Esophagus squamous epithelium (tissue), 5 donors: ENCODE measurements at places on chromosomes 11 and 22.

GRCh38 chr11:122633219-122633829 lies 22.2 kb upstream of the UBASH3B start:
- no peak for DNase-seq

- no peak for DNase-seq
Measured at GRCh38 chr11:64395545-64396078, 36.6 kb downstream of the RPS6KA4 start.

- DNase-seq = no peak
Measured at GRCh38 chr11:18461909-18462308, 6.3 kb downstream of the LDHAL6A start.

DNA sequence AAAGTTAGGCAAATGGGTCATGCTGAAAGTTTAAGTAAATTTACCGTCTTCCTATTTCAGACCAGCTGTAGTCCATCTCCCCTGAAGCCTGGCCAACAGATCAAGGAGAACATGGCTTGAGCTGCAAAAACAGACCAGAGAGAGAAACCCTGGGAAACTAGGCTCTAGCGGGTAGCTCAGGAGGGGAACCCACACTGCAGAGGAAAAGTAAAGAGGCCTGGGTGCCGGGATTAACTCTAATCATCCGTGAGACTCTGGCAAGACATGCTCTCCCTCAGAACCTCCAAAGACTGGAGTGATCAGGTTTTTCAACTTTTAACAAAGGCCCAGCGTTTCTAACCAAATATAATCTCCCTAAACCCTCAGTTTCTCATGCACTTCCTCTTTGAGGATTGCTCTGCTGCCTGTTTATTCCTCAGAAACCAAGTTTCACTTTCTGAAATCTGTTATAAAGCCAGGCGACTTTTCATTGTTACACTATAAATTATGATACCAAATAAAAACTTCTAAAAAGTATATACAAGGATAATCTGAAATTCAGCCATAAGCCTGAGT lies 67.5 kb downstream of the GAB2 start:
- DNase-seq = no peak

- DNase-seq = no peak
Measured at GRCh38 chr11:34603129-34604001, 17.5 kb upstream of the EHF start.

GRCh38 chr11:120306519-120307242 lies 18.4 kb upstream of the TLCD5 start:
- no peak for DNase-seq

- no peak for DNase-seq
Measured at GRCh38 chr11:122434786-122435185, 220.7 kb upstream of the UBASH3B start.

DNA sequence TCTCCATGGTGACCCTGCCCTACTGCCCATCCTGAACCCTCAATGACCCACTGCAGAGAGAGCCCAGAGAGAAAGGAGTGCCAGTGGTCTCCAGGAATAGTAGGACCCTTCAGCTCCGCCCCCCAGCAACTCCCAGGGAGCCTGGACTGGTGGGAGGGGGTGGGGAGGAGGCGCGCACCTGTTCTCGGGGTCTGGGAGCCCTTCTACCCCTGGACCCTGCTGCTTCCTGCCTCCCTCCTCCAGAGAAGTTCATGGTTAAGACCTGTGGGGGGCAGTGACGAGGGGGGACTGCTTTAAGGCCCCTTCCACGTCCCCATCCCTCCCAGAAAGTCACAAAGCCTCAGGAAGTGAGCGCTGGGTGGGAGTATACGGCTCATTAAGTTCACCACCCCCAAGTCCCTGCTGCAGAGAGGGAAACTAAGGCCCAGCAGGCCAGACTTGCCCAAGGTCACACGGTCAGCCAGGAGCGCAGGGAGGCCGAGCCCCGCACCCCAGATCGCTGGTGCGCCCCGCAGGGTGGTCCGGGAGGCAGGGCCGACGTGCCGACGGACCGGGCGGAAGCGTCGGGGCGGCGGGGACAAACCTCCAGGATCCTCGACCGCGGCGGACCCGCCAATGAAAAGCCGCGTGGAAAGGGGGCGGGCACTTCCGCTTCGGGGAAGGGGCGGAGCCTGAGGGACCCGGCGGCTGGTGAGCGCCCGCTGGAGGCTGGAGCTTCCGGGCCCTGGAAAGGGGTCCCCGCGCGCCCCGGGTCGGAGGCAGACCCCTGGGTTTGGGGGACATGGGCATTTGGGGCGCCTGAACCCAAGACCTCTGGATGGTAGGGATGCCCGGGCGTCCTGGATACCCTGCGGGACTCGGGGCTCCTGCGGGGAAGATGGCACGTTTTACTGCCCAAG lies at the start of the genes NUDT22 and TRPT1:
NUDT22 (plus strand) TSS at position 667 of the 899 bp plus-strand sequence. CDS start 379 bp downstream, outside the sequence.
TRPT1 (minus strand) TSS at position 579 of the 899 bp plus-strand sequence; CDS start at position 253, 326 bp downstream.
- no peak for DNase-seq

GRCh38 chr11:28476049-28476448 lies 367.9 kb downstream of the METTL15 start:
- no peak for DNase-seq

DNA sequence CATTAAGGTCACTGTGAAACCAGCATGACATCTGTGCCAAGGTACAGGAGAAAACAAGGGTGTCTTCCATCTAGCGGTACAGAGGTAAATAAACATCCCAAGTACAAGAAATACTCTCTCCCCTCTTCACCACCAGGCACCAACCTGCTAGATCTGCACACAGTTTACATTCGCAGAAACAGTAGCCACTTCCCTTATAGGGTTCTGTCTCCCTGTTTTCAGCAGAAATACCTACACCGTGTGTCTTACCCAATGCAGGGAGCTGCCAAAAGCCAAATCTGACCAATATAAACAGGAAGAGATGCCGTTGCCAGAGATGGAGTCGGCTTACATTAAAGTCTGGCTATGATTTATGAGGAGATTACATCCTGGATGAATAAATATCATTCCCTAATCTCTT lies 1.2 kb downstream of the SCN4B start:
- no peak for DNase-seq

DNA sequence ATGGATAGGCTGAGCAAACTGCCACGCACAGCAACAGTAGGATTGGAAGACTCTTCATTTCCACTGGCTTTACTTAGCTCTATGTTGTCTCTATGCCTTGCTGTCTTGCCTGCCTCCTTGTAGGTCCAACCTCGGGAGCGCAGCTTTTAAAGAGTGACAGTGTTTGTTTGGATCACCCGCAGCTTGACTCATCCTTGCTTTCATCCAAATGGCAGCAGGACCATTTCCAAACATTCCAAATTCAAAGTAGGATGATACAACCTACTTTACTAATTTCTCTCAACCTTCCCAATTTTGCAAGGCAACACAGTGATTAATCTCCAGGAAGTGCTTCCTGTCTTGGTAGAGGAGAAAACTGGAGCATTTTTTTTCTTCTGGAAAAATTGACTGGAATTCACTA lies at the start of gene MMP3:
MMP3 (minus strand) TSS at position 121 of the 400 bp plus-strand sequence; CDS start at position 58, 63 bp downstream.
- DNase-seq = no peak

DNA sequence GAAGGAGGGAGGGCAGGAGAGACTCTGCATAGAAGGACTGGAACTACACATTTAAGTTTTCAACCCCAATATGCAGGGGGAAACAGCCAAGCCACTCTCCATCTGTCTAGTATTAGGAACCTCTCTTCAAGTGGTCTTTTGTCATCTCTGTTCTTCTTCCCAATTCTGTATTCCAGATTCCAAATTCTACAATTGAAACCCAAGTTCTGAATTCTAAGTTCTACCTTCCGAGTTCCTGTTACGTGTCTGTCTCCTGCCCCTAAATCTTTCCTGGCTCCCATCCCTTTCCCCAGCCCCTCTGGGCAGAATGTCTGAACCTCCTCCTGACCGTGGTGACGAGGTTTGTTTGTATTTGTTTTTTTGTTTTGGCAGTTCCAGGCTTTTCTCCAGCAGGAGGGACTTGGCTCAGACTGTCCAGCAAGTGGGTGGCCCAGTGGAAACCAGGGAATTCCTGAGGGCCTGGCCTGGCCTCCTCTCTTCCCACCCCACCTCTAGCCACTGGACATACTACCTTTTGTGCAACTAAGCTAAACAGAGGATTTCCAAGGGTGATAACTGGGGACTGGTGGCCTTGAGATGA lies 1.6 kb upstream of the THOC5 start:
- DNase-seq = no peak

GRCh38 chr11:11468954-11469353 lies 115.9 kb upstream of the CSNK2A3 start:
- no peak for DNase-seq

DNA sequence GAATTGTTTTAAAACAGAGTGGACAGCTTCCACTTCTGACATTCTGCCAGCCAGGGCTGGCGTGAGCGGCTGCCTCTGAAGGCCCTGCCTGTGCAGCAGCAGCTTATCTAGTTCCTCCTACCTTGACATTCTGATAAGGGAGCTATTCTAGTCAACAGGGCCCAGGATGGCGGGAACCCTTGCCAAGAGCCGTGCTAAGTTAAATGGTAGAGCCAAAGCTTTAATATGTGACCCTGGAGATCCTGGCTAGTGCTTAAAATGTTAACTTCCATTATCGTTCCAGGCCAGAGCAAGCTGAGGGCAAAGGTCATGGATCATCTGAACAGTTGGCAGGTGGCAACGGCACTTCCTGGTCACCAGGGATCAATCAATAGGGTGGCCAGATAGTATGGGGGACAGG lies 3.5 kb downstream of the KCNJ5 start:
- no peak for DNase-seq

DNA sequence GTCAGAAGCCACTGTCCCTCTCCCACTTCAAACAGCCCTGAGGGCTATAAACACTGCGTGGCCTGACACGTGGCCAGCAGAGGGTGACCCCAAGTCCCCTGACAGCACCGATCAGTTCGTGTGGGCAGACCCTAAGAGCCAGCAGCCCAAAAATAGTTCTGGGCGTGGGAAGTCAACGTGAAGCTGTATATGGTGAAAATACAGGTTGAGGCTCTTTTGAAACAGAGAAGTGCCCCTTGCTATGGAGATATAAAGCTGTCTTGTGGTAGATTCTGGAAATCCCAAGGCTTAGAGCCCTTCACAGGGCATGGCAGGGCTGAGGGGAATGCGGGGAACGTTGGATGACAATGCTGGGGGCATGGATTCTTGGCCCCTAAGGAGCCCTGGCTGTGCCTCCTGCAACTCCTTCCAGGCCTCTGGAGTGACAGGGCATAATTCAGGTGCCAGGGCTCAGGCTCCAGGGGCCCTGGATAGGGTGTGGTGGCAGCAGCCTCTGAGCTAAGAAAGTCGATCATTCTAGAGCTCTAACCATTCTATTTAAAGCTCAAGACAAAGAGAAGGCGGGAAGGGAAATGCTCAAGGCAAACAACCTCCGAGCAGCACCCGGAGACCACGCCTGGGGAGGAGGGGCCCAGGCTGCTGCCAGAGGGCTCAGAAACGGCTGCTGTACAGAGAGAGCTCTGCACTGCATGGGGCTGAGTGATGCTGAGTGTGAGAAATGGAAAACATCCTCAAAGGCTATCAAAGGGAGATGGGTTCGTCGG lies 60.4 kb upstream of the CD5 start:
- DNase-seq = no peak

DNA sequence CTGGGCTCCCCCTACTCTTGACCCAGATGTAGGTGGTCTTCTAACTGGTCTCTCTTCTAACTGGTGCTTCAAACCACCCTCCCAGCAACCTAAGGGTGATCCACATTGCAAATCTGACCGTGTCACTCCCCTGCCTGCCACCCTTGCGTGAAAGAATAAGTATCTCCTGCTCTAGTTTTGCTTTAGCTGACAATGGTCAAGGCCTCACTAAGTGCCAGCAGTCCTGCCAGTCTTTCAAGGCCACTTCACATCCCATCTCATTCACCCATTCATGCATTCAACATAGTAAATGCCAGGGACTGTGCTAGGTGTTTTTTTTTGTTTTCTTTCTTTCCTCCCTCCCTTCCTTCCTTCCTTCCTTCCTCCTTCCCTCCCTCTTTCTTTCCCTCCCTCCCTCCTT lies 2.3 kb upstream of the KCTD17 start:
- DNase-seq = no peak

DNA sequence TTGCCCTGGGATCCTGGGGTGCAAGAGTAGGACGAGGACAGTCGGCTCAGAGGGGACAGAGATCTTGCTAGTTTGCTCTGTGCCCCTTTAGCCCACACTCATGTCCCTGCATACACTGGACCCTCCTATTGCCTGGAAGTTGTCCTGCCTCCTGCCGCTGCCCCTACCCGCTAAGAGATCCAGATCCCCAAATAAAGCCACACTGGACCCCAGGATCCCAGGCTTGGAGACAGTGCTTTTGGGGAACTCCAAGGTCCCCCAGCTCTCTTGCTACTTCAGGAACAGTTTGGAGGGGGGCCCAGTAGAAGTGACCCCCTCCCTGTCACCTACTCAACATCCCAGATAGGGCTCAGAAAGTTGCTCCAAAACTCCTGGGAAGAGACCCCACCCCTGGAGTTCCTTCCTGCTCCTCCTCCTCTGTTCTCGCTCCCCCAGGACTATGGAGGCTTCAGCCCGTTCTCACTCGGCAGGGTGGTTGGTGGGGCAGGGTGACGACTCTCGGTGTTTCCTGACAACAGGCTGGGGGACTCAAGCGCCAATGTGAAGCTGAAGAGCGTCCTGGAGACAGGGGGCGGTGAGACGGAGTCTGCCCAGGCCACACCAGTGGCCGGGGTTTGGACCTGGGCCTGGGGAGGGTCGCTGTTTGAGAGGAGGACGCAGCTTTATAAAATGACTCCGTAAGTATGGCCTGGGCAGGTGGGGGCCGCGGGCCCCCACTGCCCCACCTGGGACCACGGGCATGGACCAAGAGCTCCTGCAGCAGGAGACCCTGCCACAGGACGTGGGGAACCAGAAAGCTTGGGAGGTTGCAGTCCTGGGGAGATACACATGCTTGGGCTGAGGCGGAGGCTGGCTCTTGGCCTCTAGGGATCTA lies 19.2 kb upstream of the TUB start:
- DNase-seq = no peak

GRCh38 chr11:73215191-73216134 lies 2.6 kb upstream of the P2RY2 start:
- DNase-seq = no peak

- DNase-seq = no peak
Measured at GRCh38 chr22:46121523-46122287, 28.6 kb upstream of the PPARA start.
